ENCODE measurements at places on chromosomes 2 and 18.
A peak's percentile ranks its signal among the peaks of the same experiment; 100 is the strongest.

GRCh38 chr18:76686737-76687231, 135.6 kb upstream of the ZNF236 start:
- DNase-seq = no peak

DNA sequence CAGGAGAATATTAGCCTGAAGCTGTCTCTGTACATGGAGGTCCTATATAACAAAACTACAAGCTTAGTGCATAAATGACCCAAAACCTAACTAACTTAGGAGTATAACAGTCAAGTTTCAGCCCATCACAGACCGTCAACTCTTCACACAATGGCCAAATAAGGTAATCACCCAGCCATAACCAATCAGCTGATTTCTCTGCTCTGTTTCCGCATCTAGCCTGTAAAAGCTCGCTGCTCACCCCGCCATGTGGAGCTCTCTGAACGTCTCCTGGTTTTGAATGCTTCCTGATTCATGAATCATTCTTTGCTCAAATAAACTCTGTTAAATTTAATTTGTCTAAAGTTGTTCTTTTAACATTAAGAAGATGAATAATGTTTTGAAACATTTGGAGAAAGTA, 593.6 kb downstream of the TMX3 start:
- no peak for DNase-seq

GRCh38 chr2:168456521-168457189, 583 bp downstream of the CERS6 start:
- peak; percentile 56 for DNase-seq

- DNase-seq = no peak
Observed at GRCh38 chr18:65343571-65343970, 407.2 kb upstream of the CDH7 start.

DNA sequence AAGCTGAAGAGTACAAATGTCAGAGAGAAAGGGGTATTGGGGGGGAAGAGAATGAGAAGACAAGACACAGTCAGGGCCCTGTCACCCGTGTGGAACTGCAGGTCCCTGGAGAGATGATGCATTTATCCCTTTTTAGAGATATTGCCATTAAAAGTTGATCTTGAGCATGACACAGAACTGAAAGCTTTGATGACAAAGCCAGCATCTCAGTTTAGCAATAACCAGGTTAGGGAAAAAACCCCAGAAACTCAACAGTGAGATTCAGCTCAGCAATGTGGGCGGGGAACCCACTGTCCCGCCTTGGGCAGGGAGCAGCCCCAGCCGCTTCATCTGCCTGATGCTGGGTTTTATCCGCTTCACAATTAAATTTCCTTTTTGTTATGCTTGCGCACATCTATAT, 181.1 kb downstream of the NEDD4L start:
- DNase-seq = no peak

- DNase-seq = no peak
Observed at GRCh38 chr2:162029287-162029901, 44.6 kb downstream of the DPP4 start.

GRCh38 chr18:51009072-51009471, 20.9 kb upstream of the SMAD4 start:
- no peak for DNase-seq

- no peak for DNase-seq
Observed at GRCh38 chr2:84077496-84077895, 381.6 kb downstream of the SUCLG1 start.

GRCh38 chr2:25368660-25369059, 26.9 kb upstream of the DNMT3A start:
- no peak for DNase-seq

GRCh38 chr18:27558388-27559155, 373.5 kb upstream of the CHST9 start:
- DNase-seq = no peak

DNA sequence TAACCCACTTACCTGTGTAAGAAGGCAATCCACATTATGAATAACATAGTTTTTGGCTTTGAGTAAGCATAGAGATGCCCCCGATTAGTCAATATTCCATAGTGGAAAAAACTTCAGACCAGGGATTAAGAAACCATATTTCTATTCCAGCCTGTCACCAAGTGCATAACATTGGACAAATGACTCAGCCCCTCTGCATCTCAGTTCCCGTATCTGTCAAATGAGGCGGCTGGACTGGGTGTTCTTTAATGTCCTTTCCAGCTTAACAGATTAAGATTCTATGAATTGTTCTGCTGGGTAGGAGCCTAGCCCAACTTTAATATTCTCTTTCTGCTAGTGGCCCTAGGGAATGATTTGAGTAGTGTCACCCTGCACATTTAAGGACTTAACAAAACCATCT, 11.8 kb upstream of the FTCDNL1 start:
- no peak for DNase-seq

GRCh38 chr18:45456090-45457021, 158.9 kb upstream of the SLC14A2 start:
- no peak for DNase-seq

DNA sequence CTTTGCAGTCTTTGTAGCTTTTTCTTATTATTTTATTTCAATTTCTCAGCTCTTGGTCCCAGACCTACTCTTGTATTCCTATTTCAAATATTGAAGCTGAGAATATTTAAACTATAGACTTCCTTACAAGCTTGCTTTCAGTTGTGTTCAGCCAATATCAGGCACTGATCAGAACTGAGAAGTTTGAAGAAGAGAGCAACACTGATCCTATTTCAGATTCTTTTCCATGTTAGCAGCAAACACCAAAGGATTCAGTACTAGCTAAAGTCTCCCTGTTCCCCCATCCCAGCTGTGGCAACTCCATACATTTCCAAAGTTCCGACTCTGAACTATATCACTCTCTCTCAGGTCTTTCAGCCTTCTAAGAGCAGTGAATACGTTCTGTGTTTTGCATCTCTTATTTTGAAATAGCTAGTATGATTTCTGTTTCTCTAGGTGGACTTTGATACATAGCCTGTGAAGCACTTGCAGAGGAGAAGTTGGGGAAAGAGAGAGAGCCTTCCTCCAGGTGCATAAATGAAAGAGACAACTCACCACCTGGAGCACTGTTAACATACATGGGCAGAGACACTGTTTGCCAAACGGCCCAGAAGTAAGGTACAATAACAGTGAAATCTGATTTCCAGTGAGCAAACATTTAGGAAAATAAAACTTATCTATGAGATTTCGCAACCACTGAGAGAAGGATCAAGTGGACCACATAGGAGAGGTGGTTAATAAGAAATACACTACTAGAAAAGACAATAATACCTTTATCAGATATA, 135.0 kb upstream of the ZNF804A start:
- no peak for DNase-seq

DNA sequence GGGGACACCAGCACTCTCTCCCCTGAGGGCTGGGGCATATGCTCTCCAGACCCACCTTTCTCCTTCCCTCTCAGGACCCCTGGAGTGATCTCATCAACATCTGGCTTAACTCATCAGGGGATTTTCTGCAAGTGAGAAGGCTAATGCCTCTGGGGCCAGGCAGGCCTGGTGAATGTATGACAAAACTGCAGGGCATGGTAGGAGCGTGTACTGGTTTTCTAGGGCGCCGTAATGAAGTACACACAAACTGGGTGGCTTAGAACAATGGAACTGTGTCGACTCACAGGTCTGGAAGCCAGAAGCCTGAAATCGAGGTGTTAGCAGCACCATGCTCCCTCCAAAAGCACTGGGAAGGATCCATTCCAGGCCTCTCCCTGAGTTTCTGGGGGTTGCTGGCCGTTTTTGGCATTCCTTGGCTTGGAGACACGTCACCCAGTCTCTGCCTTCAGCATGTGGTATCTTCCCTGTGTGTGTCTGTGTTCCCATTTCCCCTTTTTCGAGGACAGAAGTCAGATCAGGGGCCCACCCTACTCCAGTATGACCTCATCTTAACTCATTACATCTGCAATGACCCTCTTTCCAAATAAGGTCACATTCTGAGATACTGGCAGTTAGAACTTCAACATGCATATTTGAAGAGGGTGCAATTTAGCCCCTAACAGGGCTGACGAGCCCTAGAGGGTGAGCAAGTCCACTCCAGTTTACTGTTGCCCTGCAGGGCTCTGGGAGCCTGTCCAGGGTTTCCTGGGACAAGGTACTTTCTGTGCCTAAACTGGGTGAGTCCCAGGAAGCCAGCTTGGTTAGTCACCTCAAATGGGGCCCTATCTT, 45.5 kb upstream of the CAB39 start:
- no peak for DNase-seq

GRCh38 chr2:68800027-68800401, 65.4 kb downstream of the ARHGAP25 start:
- DNase-seq = no peak

DNA sequence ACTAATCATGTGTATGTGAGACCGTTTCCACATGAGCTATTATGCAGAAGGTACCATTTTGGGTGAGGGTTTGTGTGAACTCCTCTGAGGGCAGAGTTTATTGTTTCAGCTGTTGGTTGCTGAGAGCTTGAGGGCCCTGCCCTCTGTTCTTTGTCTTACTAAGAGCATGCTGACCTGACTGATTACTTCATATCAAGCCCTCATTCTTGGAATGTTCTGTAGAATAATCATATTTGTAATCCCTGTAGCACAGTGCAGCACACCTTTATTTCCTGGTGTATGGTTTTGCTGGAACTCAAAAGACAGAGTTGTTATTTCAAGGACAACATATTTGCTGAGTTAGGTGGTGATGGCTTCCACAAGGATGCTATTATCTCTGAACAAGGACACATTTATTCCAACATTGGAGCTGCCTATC, 118.5 kb downstream of the GALNT3 start:
- no peak for DNase-seq

GRCh38 chr2:161243312-161243711, 64.9 kb upstream of the PSMD14 start:
- DNase-seq = no peak

DNA sequence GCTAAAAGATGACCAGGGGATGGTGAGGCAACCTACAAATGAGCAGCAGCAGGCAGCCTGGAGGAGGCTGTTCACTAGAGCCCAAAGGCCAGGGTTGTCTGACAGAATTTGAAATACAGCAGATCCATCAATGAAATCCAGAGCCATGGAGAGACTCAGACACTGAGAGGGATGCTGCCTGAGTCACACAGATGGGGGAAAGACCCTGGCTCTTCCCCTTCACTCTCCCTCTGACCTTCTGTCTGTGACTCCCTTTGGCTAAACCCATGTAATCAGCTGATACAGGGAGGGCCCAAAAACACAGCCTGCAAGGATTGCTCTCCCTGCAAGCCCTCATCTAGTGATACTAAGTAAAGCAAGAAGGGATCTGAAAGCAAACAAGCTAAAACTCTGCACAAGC, 166.5 kb upstream of the SPOPL start:
- no peak for DNase-seq

DNA sequence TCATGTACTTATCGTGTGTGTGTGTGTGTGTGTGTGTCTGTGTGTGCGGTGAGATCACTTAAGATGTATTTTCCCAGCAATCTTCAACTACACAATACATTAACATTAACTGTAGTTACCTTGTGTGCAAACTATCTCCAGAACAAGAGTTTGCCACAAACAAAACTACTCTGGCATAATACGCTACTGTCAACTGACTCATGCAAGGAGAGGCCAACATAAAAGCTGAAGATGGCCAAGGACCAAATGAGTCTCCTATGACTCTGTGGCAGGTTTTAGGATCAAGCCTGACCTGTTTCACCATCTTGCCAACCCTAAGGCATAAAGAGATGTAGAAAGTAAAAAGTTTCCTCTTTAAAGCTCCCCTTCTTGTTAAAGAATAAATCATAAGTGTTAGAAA, 20.1 kb downstream of the CYB5A start:
- DNase-seq = no peak

DNA sequence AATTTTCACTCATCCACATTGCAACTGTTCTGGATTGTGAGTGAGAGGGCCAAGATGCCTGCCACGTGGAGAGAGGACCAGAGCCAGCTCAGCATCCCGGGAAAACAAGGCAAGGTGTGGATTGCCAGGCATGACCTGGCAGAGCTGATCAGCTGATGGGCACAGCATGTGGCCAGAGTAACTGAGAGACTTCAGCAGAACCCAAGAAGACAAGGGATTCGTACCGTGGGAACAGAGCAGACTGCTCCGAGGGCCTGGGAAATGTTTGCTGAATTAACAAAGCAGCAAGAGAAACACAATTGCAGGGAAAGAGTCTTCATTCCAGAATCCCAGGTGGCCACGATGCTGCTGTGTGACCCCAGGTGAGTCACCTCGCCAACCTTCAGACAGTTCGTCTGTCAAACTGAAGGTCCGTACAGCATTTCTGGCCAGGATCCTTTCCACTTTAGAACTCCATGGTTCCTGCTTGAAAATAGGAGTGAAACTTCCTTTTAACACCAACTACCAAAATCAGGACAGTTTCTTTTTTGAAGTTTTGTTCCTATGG, 26.3 kb upstream of the POMC start:
- no peak for DNase-seq

DNA sequence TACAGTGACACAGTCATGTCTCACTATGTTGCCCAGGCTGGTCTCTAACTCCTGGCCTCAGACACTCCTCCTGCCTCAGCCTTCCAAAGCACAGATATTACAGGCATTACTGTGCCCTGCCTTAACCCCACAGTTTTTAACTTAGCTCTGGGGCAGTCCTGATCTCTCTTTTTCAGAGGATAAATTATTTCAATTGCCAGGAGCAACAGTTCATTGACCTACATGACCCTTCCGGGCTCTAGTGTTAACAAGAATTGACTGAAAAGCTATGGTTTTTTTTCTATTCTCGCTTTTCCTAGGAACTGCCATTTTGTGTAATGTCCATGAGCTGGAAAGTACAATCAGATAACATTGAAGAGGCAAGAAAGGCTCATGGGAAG, 92.8 kb downstream of the HNRNPLL start:
- DNase-seq = no peak

DNA sequence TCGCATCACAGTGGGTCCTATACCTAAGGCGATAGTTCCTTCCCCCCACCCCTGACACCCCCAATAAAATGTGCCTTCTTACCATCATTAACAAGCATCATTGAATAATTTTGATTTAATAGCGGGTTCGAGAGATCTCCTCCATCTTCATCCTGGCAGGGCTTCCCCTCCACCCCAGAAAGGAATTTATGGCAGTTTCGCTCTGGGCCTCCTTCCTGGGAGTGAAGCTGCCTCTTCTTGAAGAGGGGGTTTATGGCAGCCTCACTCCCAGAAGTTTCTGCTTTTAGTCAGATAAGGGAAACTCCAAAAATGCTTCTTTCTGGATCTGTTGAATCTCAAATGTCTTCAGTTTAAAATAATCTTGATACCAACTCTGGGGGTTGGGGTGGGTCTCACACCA, 45.7 kb downstream of the RRM2 start:
- DNase-seq = no peak

GRCh38 chr2:146530886-146531285, 1313.9 kb upstream of the ACVR2A start:
- no peak for DNase-seq

GRCh38 chr2:207802650-207803049, 32.9 kb upstream of the FZD5 start:
- DNase-seq = no peak

DNA sequence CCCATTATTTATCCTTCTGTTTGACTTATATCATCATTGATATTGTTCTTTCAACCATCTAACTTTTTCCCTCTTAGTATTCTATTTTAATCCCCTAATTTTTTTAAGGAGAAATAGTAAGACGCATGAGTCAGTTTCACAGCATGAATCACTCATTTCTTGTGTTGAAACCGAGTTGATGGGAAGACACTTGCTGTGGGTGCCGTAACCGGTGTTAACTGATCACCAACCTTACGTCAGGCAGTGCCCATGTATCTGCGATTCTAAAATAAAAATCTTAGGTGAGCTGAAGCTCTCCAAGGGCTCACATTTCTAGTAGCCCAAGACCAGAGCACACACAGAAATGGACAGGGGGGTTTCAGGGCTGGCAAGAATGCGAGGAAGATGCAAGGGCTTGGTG, 348.1 kb downstream of the GALR1 start:
- DNase-seq = no peak
